Hindlimb muscle (tissue), 1 donor: ENCODE measurements at places on chromosomes 7 and 10.

- DNase-seq, result no peak
Measured at GRCh38 chr10:78576276-78576675, 492.5 kb upstream of the ZMIZ1 start.

GRCh38 chr10:124152139-124153022 lies 59.0 kb upstream of the CHST15 start:
- DNase-seq, result no peak

- no peak for DNase-seq
Measured at GRCh38 chr7:146831875-146832274, 715.3 kb downstream of the CNTNAP2 start.

DNA sequence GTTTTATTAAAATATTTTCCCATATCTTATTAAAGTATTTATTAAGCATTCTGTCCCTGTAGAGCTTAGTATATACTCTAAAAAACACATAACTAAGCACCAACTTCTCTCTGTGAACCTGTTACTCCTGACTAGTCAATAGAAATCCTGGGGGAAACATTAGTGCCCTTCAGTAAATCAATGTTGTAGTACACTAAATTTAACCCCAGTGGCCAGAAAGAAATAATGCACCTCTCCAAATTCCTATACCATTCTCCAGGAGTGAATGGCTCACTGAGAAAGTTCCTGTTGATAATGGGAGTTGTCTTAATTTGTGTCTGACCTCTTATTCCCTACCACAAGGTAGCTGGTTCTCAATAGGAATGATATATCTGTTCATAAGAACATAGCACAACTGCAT lies 188.2 kb downstream of the SEMA3D start:
- DNase-seq, result no peak

GRCh38 chr10:122062831-122063674 lies 74.1 kb downstream of the TACC2 start:
- peak; percentile 83 for DNase-seq

GRCh38 chr10:30070001-30070685 lies 10.8 kb upstream of the JCAD start:
- DNase-seq, result no peak

DNA sequence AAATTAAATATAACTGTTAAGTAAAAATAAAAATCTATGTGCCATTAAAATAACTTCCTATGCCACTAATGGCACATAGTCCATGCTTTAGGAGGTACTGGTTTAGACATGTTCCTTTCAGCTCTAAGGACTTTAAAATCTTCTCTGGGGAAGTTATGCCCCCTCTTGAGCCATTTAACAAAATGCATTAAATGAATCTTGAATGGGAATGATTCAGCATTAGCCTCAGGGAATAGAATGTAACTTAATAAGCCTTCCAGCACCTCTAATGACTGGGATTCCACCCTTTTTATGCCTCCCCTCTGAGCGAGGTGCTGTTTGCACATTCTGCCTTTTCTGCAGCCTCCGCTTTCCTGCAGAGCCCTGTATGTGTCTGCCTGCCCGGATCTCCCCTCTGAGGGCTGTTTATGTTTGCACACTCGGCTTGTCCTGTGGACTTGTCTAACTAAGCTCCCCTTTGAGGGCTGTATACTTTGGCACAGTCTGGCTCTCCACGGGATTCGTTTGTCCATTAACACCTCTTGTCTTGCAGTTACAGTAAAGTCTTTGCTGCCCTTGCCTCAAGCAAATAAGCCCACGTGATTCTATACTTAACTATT lies 108.4 kb upstream of the HPS1 start:
- DNase-seq, result no peak

DNA sequence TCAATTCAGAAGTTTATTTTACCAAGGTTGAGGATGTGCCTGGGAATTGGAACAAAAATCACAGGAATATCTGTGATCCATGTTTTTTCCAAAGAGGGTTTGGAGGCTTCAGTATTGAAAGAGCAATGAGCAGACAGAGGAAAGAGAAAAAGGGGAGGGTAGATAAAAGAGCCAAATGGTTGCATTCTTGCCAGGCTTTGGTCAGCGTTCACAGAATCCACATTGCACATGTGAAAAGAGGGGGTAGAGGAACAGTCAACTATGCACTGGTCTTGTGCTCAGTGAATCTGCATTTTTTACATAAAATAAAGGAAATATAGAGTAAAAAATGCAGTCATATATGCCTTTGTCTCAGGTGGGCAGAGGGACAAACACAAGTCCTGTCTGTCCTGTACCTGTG lies 20.6 kb upstream of the ERCC6 start:
- DNase-seq, result no peak
